ENCODE measurements at places on chromosomes 7 and 10. TPM values are rescaled to one million over a fixed set of nuclear protein-coding genes. Genes with fewer than 3 reads are reported as not detected.

The AKR1C8 gene
- polyA plus RNA-seq = 0.46 TPM

The FAM24B gene
- polyA plus RNA-seq = 0.53 TPM

The FANK1 gene
- polyA plus RNA-seq = 0.47 TPM

- DNase-seq = peak; percentile 91
Measured at GRCh38 chr10:78215645-78216044, 182.0 kb downstream of the RPS24 start.

DNA sequence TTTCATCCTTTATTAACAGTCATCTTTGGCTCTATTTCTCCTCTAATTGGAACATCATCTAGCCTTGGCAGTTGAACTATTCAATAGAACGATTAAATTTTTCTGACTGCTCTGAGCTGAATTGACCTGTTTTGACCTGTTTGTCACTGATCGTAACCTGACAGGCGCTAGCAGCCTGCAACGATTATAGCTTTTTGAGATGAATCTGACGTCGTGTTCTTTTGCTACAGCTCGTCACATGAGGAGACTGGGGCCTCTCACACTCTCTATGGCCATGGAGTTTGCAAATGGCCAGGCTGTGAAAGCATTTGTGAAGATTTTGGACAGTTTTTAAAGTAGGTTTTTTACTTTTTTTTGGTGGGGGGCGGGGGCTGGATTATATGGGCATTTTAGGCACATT lies 229.8 kb downstream of the FOXP2 start:
- DNase-seq = no peak

DNA sequence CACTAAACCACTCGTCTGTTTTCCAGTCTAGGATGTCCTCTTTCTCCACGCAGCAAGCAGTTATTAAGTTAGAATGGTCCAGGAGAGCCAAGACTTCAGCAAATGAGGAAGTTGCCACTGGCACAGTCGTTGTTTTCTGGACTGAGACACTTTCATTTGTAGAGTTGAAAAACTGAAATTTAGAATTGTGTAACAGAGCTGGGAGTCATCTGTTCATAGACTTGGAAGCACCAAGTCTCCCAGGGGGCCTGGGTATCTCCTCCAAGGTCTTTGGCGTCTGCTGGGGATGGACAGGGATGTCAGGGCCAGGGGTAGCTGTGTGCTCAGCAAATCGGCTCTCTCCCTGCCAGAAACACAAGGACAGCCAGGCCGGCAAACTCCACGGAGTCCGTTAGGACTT lies 208.4 kb downstream of the FANK1 start:
- peak; percentile 37 for DNase-seq

Data from heart left ventricle (tissue), 16 donors.